ENCODE measurements at places on chromosomes 1 and 21.
A peak's percentile ranks its signal among the peaks of the same experiment; 100 is the strongest.

- DNase-seq: no peak
Measured at GRCh38 chr1:25217015-25217414, 15.3 kb downstream of the SYF2 start.

DNA sequence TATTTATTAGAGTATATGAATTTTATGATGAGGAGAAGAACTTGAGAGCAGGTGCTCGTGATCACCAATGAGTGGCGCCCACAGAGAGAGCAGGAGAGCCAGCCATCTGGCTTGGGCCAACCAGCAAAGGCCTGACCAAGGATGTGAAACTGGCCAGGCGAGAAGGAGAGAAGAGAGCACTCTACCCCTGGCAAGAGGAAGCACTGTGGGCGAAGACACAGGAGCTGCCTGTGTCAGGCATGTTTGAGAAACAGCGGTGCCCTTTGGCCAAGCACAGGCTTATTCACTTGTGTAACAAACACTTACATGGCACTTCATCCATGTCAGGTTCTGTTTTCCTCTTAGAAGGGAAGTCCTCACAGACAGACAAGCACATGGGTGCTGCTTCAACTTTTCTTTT is 4.2 kb upstream of the SIPA1L2 start:
- no peak for DNase-seq

DNA sequence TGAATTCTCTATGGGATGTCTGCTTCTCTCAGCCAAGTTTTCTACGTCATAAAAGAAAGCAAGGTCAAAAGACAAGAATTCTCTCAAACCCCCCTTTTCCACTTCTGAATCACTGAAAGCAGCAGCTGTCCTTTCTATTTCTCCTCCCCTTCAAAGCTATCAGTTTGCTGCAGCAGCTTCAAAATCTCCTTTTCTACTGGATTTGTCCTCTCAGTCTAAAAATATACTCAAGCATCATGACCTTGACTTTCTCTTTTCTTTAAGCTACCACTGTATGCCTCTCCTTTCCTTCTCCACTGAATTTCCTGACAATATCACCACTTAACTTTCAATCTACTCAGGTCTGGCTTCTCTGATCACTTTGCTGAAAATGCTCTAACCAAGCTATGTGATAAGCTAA is 1.9 kb downstream of the WDR64 start:
- no peak for DNase-seq

DNA sequence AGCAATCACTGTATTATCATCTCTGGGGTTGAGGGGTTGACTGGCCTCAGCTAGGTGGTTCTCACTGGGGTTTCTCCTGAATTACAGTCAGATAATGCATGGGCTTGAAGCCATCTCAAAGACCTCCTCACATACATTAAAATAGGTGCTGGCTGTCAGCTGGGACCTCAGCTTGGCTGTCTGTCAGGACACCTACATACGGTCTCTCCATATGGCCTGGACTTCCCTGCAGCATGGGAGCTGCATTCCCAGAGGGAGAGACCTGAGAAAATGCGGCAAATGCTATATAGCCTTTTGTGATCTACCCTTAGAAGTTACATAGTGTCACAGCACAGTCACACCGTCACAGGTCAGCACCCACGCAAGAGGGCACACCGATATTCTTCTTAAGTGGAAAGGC is 93.6 kb downstream of the TSEN15 start:
- no peak for DNase-seq

- DNase-seq: peak; percentile 74
Measured at GRCh38 chr1:87045761-87046304, 131.4 kb downstream of the HS2ST1 start.

- DNase-seq: no peak
Measured at GRCh38 chr1:75471252-75471651, 139.7 kb downstream of the SLC44A5 start.

- no peak for DNase-seq
Measured at GRCh38 chr1:6948861-6949260, 163.6 kb downstream of the CAMTA1 start.

GRCh38 chr21:39984286-39984991 is 117.2 kb downstream of the PCP4 start:
- DNase-seq: no peak

DNA sequence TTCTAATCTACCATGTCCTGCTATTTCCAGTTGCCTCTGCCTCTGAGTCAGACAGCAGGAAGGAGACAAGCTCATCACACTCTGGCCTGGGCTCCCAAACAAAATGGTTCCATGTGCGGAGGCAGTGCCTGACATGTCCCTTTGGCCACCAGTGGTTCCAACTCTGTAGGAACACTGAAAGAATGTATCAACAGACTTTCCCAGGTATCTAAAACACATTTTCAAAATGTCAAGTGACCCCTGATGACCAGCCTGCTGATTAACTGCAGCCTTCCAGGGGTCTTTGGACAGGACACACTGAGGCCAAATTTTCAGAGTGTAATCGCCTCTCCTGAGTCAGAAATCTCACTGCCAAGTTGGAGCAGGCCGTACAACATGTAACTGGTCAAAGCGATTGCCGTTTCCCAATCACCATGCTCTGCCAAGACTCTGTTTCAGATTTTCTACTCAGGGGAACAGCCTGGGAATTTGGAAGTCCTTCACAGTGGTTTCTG is 172.7 kb downstream of the TPR start:
- DNase-seq: no peak

DNA sequence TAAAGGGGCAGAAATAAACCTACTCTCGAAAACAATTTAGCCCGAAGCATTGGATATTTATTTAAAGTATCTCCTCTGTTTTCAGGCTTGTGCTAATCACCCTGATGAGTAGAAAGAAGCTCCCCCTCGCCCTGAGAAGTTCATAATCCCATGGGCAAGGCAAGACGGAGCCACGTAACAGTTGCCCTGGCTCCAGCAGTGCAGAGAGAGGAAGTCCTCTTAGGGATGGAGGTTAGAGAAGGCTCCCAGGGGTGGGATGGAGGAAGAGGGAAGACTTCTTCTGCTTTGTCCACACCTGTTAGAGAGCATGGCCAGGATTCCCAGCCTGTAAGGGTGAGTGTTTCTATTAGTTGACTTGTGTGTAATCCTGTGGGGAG is 3.4 kb upstream of the GPR25 start:
- DNase-seq: no peak

Measured in activated naive CD4-positive, alpha-beta T cell treated with anti-CD3 and anti-CD28 coated beads, Interleukin-2, amount 10 ng/mL, durations not matched to agents 7 days and 5 days (primary cell).